ENCODE measurements at places on chromosomes 12 and 14.

DNA sequence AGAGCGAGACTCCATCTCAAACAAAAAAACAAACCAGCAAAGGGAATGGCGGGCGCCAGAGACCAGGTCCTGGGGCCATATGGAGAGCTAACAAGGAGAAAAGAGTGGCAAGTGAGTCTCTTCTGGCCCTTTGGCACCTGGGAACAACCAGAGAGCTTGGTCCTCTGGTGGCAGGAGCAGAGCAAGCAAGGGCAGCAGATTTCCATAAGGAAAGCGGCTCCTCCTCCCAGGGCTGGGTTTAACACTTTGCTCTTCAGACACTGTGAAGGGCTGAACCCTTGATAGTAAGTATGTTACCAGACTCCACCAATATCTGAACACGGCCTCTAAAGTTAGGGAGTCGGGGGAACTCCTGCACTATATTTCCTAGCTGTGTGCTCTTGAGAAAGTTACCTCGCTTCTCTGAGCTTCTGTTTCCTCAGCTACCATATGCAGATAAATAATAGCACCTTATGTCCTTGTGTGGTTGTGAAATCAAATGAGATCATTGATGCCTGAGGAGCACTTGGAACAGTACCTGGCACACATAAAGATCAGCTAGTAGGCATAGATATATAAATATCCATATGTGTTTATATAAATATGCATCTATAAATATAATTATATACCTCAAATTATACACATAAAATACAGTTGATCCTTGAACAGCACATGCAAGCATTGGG is 33.4 kb upstream of the PLEKHG6 start:
- no peak for DNase-seq

GRCh38 chr14:76235628-76236027 is 83.9 kb downstream of the GPATCH2L start:
- no peak for DNase-seq

DNA sequence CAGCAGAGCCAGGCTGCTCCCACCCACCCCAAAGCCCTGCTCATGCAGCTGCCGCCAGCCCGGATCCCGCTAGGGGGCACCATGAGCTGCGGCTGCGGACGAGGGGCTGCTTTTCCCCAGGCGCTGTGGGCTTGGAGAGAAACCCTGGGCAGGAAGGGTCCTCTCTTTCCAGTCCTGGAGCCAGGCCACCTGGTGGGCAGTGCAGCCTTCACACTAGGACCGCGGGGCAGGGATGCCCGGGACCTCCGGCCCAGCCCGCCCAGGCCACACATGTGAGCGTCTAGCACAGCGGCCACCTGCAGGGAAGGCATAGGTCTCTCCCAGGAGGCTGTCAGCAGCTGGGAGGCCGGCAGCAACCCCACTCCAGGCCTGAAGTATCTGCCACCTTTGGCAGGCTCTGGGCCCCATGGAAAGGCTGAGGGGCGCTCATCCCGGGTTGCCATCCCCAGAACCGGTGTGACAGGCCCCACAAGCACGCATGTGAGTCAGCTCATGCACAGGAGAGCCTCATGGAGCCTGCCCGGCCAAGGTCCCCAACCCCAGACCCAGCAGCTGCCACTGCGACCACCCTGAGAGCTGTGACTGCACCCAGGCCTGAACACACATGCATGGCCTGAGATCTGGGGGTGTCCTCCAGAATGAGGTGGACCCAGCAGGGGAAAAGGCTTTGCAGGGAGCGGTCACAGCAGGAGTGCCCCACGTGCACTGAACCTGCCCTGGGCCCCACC is 280.0 kb upstream of the RTL1 start:
- DNase-seq, result no peak

DNA sequence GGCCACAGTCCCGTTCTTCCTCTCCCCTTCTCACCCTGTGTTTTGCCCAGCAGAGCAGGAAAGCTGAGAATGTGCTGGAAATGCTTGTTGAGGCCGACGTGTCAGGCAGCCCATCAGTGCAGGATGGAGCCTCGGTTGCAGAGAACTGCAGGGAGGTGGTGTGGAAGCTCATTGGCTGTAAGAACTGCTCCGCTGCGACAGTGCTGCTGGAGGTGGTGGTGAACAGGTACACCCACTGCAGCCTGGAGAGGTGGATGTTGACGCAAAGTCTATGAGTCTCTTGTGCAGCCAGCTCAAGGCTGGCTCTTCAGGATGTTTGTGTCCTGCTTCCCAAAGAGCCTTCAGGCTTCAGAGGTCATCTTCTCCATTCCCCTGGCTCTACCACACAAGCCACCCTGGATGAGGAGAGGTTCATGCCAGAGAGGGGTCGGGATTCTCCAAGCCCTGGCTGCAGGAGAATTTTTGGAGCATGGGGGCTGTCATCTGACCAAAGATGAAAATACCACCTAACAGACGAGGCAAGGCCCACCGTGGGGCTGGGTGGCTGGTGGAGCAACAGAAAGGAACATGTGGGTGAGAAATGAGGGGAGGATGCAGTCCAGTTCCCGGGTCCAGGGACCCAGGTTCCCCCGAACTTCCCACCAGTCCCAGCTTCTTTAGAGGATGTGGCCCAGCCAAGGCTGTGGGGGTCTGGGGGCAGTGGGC is 174.1 kb upstream of the PRMT8 start:
- DNase-seq, result no peak

- DNase-seq, result no peak
Observed at GRCh38 chr12:100069795-100070194, 72.9 kb downstream of the BLTP3B start.

DNA sequence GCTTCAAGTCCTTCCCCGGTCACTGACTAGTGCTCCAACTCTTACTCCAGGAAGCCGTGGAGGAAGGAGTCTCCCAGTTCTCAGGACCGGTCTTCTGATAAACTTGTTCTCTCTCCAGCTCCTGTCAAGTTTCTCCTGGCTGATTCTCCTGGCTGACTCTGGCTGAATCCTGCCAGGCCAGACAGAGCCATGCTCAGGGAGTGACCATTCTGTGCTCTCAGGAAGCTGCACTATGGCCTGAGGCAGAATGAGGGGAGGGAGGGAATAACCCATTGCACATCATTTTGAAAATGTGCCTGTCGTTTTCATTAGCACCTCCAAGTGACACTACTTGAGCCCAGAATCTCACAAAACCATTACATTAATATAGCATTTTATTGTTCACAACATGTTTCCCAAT is 80.8 kb downstream of the IFNG start:
- DNase-seq, result no peak

GRCh38 chr12:27185234-27186021 is 58.7 kb upstream of the STK38L start:
- no peak for DNase-seq

GRCh38 chr14:38255408-38255672 is 553 bp downstream of the CLEC14A start:
- DNase-seq, result no peak

GRCh38 chr12:18074001-18074400 is 16.0 kb downstream of the RERGL start:
- no peak for DNase-seq

GRCh38 chr12:65411171-65411570 is 132.7 kb downstream of the MSRB3 start:
- DNase-seq, result no peak

GRCh38 chr12:120844768-120845449 is 59.2 kb downstream of the SPPL3 start:
- no peak for DNase-seq

GRCh38 chr14:79111987-79112501 is 941.9 kb downstream of the NRXN3 start:
- DNase-seq, result no peak

GRCh38 chr12:105352940-105353635 is 22.6 kb downstream of the C12orf75 start:
- no peak for DNase-seq

- DNase-seq, result no peak
Observed at GRCh38 chr14:69772082-69773017, 5.4 kb downstream of the SRSF5 start.

DNA sequence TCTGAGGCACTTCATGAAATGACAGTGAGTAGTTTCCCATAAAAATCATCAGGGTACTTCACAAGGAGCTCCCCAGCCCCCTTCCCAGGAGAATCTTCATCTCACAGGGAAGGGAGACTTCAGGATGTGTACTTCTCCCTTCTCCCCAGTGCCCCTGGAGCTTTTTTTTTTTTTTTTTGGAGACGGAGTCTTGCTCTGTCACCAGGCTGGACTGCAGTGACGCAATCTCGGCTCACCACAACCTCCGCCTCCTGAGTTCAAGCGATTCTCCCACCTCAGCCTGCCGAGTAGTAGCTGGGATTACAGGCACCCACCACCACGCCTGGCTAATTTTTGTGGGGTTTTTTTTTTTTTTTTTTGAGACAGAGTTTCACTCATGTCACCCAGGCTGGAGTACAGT is 10.4 kb downstream of the ITPK1 start:
- DNase-seq, result peak; percentile 46

- DNase-seq, result no peak
Observed at GRCh38 chr14:37597914-37598746, 2.7 kb downstream of the TTC6 start.

DNA sequence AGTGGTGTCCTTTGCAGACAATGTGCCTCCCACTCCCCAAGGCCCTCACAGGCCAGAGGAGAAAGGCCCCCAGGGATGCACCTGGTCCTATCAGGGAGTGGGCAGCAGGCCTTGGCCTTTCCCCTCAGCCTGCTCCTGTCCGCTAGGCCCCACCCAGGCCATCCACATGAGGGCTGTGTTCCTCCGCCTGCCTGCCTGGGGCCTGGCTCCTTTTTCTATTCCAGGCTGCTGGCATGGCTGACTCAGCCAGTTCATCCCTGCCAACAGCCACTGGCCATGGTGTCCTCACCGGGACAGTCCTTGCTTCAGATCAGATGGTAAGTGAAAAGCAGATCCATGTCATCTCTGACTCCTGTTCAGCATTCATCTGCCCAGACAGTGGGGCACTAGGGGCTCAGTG is 13.4 kb downstream of the ISM2 start:
- no peak for DNase-seq

GRCh38 chr12:114762490-114763110 is 78.6 kb upstream of the TBX3 start:
- peak; percentile 5 for DNase-seq

- DNase-seq, result peak; percentile 16
Observed at GRCh38 chr12:69464428-69464827, 5.8 kb upstream of the FRS2 start.

DNA sequence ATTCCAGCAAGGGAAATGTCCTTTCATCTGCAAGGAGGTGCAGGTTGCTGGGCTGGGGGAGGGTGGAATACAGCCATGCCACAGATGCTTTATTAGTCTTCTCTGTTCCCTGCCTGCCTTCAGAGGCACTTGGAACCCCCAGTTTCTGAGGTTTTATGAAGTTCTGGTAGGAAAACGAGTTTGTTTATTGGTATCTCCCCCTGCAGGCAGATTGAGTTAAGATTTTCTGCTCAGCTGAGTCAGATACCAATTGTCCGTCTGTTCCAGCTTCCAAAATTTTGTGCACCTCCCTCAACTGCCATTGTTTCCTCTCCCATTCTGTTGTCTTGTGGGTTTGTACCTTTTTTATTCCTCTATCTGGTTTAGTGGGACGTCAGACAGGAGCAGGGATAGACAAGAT is 155.6 kb downstream of the ETV6 start:
- peak; percentile 74 for DNase-seq

GRCh38 chr14:41062826-41063225 is 543.9 kb upstream of the LRFN5 start:
- DNase-seq, result no peak

DNA sequence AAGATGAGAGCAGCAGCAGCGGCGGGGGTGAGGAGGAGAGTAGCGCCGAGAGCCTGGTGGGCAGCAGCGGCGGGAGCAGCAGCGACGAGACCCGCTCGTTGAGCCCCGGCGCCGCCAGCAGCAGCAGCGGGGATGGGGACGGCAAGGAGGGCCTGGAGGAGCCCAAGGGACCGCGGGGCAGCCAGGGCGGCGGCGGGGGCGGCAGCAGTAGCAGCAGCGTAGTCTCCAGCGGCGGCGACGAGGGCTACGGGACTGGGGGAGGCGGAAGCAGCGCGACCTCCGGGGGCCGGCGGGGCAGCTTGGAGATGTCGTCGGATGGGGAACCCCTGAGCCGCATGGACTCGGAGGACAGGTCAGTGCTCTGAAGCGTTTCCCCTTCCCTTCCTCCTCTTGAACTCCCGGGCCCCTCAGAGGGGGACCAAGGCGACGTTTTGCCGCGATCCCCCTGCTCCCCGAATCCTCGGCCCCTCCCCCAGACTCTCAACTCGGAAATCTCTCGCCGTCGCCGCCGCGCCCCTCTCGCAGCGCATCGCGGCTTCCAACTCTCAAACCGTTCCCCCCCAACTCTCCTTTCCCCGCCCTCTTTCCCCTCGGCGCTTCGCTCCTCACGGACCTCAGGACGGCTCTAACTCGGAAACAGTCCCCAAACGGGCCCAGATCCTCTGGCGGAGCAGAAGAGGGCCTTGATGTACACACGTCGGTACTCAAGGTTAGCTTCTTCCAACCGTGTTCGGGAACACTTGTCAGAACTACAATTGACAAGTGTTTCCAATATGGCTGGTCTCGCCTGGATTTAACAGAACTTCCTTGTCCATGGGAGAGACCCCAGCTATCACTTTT is 947 bp downstream of the AEBP2 start:
- peak; percentile 75 for DNase-seq

DNA sequence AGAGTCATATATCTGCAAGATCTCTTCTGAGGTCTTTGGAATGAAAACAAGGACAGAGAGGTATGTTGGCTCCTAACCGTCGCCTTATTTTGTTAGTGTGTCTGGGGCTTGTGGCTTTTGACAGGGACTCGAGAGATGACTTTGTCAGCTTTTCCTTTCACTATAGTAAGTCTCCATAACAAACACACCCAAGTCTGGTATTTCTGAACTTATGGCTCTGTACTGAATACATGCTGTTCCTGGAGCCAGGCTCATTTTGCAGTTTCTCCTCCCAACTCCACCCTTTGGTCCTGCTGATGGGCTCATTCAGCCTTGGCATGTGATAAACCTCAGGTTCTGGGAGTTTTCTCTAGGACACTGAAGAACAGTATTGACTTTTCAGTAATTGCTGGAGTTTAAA is 27.7 kb upstream of the TMED10 start:
- DNase-seq, result no peak

- DNase-seq, result peak; percentile 23
Observed at GRCh38 chr12:52200086-52200780, 8.4 kb upstream of the KRT80 start.

GRCh38 chr12:32353540-32353939 is 45.8 kb upstream of the FGD4 start:
- no peak for DNase-seq

DNA sequence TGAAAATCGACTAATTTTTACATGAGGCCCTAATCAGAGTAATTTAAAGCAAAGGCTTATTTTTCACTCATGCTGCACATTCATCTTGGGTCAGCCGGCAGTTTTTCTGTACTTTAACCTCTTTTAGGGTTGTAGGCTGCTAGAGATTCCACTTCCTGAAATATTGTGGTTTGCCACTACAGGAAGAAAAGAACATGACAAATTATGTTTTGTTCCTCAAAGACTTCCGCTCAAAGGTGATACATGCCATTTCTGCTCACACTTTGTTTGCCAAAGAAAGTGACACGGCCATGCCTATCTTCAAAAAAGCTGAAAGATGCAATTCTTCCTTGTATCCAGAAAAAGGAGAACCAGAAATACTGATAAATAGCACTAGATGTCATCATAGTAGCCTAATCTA is 183.4 kb upstream of the PPFIA2 start:
- peak; percentile 63 for DNase-seq

DNA sequence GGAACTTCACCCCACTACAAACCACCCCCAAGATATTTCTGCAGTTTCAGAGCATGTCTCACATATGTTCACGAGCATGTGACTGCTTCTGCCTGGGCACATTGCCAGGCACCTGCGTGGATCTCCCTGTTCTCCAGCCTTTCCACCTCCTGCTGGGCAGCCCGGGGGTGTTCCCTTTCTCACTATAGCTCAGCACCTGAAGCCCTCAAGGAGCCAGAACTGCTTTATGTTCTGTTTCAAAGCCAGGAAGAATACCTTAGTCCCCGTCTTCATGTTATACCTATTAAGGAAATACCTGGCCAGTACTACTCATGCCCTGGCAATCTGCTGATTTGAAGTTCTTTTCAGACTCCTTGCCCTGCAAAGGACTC is 4.2 kb upstream of the FGF6 start:
- DNase-seq, result no peak

All from hematopoietic multipotent progenitor cell treated with erythropoietin and hydrocortisone succinate and interleukin-3 and kit ligand, for 6 days (in vitro differentiated cells).